Ecto neural progenitor cell (in vitro differentiated cells): ENCODE measurements at places on chromosomes 16 and 17.

GRCh38 chr16:86202760-86203426 is 303.9 kb downstream of the IRF8 start:
- no peak for DNase-seq

DNA sequence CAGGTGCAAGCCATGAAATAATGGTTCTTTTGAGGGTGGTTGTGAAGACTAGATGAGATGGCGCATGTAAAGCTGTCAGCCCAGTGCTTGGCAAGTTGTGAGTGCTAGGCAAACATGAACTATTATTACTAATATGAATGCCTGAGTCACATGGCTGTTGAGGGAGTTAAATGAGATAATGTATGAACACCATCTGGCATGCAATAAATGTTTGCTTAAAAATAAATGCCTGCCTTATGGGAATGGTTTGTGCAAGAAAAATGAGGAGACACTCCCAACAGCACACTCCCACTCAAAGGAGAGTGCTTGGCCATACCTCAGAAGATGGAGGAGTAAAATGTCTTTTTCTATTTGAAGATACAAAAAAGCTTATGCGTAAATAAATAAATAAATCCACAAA is 3.6 kb downstream of the MAPK3 start:
- no peak for DNase-seq

DNA sequence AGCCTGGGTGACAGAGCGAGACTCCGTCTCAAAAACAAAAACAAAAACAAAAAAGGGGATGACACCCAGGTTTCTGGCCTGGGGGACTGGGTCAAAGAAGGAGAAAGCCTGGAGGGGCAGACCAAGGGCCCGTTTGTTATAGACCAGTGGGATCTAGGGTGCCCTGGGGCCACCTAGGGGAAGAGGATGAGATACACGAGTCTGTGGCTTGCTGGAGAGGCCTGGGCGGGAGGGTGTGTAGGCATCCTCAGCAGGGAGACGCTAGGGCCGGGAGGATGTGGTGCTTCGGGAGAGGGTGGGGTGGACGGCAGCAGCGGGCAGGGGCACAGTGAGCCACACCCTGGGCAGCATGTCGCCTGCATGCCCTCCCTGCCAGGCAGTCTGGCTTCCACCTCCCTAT is 17.1 kb upstream of the CRK start:
- no peak for DNase-seq

- DNase-seq = no peak
Measured at GRCh38 chr16:77406680-77407079, 28.2 kb downstream of the ADAMTS18 start.

DNA sequence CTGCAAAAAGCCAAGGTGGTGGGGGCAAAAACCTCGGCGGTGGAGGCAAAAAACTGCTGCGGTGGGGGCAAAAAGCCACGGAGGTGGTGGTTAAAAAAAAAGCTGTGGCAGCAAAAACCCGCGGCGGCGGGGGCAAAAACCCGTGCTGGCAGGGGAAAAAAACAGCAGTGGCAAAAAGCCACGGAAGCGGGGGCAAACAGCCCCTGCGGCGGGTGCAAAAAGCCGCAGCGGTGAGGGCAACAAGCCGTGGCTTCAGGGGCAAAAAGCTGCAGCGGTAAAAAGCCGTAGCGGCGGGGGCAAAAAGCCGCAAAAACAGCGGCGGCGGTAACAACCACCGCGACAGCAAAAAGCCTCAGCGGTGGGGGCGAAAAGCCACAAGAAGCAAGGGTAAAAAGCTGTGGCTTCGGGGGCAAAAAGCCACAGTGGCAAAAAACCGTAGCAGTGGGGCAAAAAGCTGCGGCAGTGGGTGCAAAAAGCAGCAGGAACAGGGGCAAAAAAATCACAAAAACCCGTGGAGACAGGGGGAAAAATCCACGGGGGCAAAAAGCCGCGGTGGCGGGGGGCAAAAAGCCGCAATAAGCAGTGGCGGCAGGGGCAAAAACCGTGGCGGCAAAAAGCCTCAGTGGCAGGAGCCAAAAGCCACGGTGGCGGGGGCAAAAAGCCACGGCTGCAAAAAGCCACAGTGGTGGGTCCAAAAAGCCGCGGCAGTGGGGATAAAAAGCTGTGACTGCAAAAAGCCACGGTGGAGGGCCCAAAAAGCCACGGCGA is 193.7 kb downstream of the SHCBP1 start:
- no peak for DNase-seq

DNA sequence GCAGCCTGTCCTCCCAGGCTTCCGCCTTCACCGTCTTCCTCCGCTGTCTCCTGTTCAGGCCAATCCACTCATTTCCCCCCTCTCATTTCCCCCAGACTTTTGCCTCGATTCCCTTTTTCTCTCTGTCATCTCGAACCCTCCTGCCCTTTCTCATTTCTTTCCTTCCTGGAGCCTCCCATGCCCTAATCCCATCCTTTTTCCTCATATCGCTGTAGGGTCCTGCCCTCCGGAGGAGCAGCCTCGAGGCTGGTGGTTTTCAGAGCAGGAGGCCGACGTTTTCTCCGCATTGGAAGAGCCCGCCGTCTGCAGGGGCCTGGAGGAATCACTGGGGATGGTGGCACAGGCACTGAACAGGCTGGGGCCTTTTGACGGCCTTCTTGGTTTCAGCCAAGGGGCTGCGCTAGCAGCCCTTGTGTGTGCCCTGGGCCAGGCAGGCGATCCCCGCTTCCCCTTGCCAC is 597 bp downstream of the OVCA2 start:
- no peak for DNase-seq

DNA sequence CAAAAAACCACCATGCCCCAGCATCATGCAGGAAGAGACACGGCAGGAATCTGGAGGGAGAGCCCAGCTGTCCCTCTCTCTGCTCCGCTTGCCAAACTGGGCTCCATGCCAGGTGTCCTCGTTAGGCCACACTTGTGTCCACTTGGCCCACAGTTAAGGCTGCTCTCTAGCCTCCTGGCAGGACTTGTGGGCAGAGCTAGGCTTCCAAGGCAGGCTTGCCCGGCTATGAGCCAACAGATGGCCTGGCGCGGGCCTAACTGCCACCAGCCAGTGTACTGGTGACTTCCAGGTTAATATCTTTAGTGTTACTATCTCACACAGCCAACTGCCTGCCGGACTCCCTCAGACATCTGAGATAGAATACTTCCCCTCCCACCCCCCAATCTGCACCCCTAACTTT is 10.6 kb downstream of the ATP6V0D1 start:
- no peak for DNase-seq

DNA sequence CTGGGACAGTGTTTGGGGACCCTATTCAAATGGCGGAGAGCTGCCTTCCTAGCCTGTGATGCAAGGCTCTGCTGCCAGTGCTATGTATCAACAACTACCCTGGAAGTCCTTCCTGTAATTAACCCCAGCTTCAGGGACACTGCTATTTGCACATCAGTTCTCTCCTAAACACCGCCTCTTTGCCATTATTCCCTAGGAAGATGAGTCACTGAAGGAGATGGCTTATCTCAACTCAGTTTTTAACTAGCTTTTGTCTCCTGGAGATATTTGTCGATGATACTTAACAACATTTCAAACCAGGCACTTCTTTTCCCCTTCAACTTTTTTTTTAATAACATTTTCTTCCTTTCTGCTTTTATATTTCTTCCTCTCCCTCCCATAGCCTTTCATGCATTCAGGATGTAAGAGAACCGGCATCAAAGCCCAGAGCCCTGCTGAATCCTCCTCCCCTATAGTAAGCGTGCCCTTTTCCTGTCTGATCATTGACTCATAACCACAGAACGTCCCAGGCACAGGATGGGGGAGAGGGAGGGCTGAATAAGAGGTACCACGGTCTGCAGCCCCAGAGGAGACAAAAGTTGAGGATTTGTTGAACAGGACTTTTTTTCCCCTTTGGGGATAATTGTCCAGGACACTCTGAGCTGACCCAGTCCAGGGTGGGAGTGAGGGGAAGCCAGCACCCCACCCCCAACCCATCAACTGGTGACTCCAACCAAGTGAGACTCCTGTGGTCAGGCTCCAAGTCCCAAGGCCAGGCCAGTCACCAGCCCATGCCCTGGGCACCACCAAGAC is 387.8 kb upstream of the SALL1 start:
- DNase-seq = no peak

DNA sequence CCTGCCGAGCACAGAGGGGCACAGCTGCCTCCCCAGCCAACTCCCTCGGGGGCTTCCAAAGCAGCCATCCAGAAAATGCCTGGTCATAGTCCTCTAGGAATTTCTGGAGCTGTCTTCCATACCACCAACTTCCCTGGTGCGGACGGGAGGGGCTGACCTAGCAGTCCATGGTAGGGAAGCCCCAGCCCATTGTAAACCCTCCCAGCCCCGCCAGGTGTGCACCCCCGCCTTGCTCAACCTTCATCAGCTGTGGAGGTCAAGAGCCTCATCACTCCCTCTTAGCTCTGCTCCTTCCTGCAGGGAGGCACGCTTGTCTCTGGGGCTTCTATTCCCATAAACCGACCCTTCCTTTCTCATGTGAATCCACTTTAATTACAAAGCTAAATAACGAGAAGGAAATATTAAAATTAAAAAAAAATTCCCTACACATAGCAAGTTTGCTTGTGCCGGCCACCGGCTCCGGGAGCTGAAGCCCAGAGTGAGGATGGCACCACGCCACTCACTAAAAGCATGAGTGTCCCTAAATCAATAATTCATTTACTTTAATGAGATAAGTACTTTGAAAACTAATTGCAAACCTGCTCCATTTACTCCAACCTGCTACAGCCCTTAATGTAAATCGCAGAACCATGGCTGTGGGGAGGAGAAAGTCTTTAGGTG is 181.4 kb downstream of the ENGASE start:
- DNase-seq = no peak

DNA sequence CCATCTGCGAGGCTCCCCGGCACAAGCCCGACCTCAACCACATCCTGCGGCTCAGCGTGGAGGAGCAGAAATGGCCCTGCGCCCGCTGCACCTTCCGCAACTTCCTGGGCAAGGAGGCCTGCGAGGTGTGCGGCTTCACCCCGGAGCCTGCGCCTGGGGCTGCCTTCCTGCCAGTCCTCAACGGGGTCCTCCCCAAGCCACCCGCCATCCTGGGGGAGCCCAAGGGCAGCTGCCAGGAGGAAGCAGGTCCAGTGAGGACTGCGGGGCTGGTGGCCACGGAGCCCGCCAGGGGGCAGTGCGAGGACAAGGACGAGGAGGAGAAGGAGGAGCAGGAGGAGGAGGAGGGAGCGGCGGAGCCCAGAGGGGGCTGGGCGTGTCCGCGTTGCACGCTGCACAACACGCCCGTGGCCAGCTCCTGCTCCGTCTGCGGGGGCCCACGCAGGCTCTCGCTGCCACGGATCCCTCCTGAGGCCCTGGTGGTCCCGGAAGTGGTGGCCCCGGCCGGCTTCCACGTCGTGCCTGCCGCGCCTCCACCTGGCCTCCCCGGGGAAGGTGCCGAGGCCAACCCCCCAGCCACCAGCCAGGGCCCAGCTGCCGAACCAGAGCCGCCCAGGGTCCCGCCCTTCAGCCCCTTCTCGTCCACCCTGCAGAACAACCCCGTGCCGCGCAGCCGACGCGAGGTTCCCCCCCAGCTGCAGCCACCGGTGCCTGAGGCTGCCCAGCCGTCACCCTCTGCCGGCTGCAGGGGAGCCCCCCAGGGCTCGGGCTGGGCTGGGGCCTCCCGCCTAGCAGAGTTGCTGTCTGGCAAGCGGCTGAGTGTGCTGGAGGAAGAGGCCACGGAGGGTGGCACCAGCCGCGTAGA is 13.1 kb upstream of the PRR35 start:
- peak; percentile 79 for DNase-seq

DNA sequence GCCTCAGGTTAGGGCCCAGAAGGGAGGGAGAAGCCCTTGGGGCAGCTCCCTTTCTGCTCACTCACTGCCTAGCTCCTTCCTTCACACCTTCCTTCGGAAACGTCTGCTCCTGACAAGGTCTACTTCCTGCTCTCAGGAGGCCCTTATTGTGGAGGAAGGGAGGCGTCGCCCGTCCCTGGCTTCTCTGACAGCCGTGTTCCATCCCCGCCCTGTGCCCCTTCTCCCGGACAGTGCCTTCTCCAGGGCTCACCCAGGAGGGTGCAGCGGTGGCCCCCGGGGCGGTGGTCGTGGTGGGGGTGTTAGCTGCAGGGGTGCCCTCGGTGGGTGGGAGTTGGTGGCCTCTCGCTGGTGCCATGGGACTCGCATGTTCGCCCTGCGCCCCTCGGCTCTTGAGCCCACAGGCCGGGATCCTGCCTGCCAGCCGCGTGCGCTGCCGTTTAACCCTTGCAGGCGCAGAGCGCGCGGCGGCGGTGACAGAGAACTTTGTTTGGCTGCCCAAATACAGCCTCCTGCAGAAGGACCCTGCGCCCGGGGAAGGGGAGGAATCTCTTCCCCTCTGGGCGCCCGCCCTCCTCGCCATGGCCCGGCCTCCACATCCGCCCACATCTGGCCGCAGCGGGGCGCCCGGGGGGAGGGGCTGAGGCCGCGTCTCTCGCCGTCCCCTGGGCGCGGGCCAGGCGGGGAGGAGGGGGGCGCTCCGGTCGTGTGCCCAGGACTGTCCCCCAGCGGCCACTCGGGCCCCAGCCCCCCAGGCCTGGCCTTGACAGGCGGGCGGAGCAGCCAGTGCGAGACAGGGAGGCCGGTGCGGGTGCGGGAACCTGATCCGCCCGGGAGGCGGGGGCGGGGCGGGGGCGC is 231.9 kb downstream of the SEC14L1 start:
- peak; percentile 98 for DNase-seq
